RWPE1 (cell line): ENCODE measurements at places on chromosomes 5 and 9.

GRCh38 chr5:58335518-58335917 is 124.4 kb downstream of the PLK2 start:
- DNase-seq: no peak

DNA sequence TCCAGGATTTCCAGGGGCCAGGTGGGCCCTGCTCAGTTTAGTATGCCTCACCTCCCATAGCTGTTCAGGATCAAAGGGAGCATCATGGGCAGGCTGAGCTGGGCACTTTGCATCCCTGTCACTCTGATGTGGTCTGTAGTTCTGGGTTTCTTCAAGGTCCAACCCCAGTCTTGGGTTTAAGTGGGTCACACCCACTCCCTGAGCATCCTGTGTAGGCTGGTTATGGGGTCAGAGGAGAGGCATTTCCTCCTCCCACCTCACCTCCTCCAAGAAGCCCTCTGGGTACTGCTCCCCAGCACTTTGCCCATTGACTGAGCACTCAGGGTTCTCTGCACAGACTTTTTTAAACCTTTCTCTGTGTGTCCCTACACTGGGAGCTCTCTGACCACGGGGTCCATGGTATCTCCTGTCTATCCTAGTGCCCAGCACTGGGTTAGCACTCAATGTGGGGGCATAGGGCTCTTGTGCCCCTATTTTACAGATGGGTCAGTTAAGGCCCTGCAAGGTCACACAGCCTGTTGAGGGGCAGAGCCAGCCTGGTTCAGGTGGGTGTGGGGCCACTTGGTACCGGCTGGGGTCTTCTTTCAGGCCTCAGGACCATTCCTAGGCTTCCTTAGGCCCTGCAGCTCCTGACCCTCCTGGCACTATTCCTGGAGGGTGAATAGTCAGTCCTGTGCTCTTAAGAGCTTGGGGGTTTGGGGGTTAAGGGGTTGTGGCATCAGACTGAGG is 19.0 kb downstream of the CXXC5 start:
- no peak for DNase-seq

GRCh38 chr9:115964710-115965347 is 188.8 kb upstream of the PAPPA start:
- DNase-seq: no peak

GRCh38 chr9:78860801-78861475 is 564.0 kb downstream of the PSAT1 start:
- peak; percentile 43 for DNase-seq

GRCh38 chr9:35102465-35102768 is 514 bp downstream of the STOML2 start:
- DNase-seq: no peak

DNA sequence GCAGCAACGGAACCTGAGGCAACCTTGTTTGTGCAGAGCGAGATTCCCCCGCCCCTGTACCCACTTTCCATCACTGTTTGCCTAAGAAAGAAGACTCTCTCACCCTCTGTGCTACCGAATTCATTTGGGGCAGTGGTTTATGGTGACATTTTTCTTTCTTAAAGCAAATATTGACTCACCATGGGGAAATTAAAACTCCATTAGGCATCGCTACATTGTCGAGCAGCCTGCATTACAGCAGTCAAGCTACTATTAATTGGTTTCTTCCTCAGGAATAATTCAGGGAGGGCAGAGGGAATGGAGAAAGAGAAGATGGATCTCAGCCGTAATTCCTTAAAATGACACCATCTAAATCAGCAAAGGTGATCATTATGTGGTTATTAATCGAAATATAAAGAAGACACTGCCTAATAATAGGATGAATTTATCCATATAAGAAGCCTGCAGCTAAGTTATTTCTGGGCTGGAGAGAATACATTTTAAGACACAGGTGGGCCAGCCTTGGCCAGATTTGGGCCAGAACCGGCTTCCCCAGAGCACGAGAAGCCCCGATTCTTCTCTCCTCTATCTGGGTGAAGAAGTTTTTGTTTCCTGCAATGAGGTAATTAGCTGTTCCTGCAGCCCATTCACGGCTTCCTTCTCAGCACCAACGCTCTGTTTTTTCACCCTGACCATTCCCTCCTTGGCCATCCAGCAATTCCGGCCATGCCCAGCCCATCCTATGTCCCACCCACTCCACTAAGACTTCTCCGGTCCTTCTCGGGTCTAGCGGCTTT is 16.8 kb downstream of the CFAP77 start:
- DNase-seq: no peak

GRCh38 chr5:16899171-16899570 is 36.9 kb downstream of the MYO10 start:
- DNase-seq: no peak

DNA sequence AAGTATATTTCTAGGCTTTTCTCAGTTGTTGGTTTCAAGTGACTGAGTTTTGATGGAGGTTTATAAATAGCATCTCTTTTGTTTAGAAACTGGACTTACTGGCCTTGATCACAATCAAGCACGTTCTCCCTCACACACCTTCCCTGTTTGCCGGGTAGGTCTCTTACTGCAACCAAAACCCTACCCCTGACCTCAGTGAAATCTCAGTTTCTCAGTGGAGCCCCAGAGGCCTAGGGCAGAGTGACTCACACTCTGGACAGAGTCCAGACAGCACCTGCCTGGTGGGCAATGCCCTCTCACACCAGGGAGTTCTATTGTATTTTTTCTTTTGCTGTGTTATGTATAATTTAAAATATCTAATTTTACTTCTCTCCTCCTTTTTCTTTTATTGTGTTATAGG is 48.4 kb upstream of the EPB41L4B start:
- DNase-seq: peak; percentile 43

GRCh38 chr5:144356489-144356888 is 185.8 kb downstream of the KCTD16 start:
- no peak for DNase-seq

- DNase-seq: no peak
Observed at GRCh38 chr5:154358516-154359220, 87.1 kb upstream of the SAP30L start.

DNA sequence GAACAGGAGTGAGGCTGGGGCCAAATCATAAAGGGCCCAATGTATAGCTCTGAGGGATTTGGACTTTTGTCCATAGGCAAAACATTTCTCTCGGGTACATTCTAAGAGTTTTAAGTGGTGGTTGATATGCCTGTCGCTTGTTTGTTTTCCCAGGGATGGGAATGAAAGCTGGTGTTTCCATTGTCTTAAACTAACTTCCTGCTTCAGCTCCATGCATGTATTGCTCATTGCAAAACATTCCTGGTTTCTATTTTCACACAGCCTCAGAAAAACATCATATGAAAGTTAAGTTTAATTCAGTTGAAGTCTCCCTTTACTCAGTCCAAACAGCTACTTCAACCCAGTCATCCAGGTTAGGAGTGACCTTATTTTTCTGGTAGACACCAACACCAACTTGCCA is 235.0 kb downstream of the ACTL7B start:
- no peak for DNase-seq

GRCh38 chr5:72281764-72282499 is 38.1 kb downstream of the MRPS27 start:
- peak; percentile 24 for DNase-seq

DNA sequence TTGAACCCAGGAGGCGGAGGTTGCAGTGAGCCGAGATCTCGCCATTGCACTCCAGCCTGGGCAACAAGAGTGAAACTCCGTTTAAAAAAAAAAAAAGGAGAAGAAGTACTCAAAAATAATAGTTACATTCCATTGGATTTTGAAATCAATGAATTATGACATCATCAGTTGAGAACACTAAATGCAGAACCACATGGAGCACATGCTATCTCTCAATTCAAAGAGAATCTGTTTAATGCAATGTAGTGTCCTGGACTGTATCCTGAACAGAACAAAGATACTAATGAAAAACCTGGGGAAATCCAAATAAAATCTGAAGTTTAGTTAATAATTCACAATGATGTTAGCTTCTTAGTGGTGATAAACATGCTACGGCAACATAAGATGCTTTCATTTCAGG is 20.3 kb downstream of the CDC14B start:
- no peak for DNase-seq

DNA sequence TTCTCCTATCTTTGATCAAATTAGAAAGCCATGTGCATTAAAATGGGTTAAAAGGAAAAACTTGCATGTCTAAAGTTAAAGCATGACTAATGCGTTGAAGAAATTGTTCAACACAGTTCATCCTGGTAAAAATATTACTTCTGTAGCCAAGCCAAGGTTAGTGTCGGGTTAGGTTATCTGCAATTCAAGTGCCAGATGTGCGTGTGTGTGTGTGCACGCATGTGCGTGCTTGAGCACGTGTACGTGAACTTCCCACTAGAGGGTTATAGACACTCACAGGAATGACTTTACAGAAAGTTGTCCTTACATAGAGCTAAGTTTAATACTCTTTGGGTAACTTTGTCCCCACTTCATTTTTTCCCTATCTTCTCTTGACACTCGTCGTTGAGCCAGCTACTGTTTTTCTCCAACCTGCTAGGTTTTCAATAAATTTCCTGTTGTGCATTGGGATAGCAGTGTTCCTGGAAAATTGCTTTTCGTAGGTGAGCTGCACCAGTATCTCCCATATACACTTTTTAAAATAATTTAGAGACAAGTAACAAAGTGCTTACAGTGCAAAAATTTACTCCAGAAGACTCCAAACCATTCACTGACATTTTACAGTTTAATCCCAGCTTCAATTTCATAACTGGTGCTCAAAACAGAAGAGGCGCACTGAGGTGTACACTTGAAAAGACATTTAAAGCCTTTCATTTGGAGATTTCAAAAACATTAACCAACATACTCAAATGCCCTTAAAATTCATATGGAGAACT is 353.8 kb downstream of the NFIB start:
- DNase-seq: no peak

DNA sequence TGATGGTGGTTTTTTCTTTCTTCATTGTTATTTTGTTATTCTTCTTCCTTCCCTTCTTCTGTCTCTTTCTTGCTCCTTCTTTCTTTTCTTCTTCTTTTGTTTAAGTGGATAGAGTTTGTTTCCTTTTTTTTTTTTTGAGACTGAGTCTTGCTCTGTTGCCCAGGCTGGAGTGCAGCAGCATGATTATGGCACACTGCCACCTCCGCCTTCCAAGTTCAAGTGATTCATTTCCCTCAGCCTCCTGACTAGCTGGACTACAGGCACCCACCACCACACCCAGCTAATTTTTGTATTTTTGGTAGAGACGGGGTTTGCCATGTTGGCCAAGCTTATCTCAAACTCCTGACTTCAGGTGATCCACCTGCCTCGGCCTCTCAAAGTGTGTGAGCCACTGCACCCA is 40.3 kb downstream of the JAK2 start:
- DNase-seq: no peak

DNA sequence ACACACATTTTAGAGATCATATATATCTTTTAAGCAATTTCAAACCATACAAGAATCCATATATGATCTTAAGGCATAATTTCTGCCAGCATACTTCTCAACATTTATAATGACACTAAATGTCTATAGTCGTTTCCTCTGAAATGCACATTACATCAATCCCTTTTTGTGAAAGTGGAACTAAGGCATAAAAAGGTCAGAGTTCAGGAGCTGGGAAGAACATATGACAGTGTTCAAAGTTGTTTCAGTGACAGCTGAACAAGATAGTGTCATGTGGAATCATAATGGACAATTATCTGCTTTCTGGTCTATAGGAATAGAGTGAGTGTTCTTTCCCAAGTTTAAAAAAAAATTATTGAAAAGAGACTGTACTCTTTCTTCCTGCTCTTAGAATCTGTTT is 2.4 kb upstream of the MOB3B start:
- no peak for DNase-seq

GRCh38 chr5:165579911-165580310 is 2074.5 kb downstream of the MAT2B start:
- DNase-seq: no peak

- DNase-seq: peak; percentile 95
Observed at GRCh38 chr5:137833463-137833862, 34.2 kb upstream of the MYOT start.

DNA sequence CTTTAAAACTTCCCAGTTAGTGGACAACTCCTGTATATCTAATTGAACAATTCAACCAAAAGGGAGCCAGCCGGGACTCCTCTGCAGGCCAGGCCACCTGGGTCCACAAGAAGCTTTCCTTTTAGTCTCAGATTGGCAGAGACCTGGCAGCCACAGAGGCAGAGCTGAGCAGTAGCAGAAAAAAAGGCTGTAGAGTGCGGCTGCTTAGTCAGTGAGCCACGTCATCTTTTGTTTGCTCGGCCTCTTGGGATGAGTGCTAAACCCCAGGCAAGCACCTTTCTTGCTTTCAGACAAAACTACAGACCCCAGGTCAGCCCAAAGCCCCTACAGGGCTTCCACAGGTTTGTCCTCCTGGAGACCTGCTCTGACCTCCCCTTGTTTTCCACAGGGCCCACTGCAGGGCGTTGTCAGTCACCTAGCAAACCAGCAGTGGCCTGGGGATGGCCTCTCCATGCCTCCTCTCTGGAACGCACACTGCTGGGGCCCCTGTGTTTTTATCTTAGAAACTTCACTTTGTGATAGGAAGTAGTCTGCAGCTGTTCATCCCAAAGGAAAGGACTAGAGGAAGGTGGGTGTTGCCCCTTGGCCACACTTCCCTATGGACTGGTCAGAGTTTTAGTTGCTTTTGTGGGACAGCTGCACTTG is 49.9 kb downstream of the SHB start:
- no peak for DNase-seq

DNA sequence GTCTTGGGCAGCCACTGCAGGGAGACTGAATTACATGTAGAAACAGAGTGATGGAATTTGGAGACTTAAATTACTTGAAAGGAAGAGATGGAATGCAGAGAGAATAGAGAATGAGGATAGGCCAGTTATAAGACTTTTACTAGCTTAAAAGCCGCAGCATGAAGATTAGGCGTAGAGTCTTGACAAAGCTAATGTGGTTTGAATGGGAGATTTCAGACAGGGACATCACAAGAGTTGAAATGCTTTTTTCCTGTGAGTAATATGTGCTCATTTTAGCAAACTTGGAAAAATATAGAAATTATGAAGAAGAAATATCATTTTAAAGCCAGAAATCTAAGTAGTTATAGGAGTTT is 7.5 kb downstream of the CENPP start:
- no peak for DNase-seq

DNA sequence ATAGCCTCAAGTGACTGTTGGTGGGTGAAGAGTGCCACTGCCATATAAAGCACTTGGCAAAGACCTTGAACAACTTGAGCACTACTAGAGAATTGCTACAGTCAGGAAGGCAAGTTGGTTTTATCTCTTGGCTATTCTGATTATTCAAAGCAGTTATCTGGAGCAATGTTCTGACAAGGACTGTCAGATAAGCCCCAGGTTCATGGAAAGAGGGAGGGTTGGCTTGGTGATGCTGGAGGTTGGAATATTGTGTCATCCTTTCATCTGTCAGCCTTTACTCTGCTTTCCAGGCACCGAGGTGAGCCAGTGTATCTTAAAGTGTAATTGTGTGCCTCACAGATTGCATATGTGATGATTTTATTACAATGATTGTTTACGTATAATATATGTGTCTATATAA is 548.4 kb upstream of the ZNF608 start:
- DNase-seq: no peak

GRCh38 chr9:16099732-16100536 is 547.1 kb downstream of the CCDC171 start:
- no peak for DNase-seq

- no peak for DNase-seq
Observed at GRCh38 chr5:118651002-118651401, 337.3 kb downstream of the DTWD2 start.
